ENCODE measurements at places on chromosomes 7 and 10.

GRCh38 chr10:132674311-132674710, 111.6 kb downstream of the NKX6-2 start:
- DNase-seq = no peak

DNA sequence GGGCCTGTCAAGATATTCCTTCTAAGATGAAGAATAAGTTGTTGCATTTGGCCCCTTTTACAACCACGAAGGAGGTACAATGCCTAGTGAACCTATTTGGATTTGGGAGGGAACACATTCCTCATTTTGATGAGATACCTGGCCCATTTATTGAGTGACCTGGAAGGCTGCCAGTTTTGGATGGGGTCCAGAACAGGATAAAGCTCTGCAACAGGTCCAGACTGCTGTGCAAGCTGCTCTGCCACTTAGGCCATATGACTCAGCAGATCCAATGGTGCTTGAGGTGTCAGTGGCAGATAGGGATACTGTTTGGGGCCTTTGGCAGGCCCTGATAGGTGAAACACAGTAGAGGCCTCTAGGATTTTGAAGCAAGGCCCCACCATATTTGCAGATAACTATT, 704.6 kb downstream of the CCSER2 start:
- DNase-seq = no peak

- DNase-seq = no peak
These were observed 197.1 kb downstream of the DOCK4 start for GRCh38 chr7:112009081-112009480.

GRCh38 chr7:85290269-85290668, 103.4 kb upstream of the SEMA3D start:
- DNase-seq = no peak

DNA sequence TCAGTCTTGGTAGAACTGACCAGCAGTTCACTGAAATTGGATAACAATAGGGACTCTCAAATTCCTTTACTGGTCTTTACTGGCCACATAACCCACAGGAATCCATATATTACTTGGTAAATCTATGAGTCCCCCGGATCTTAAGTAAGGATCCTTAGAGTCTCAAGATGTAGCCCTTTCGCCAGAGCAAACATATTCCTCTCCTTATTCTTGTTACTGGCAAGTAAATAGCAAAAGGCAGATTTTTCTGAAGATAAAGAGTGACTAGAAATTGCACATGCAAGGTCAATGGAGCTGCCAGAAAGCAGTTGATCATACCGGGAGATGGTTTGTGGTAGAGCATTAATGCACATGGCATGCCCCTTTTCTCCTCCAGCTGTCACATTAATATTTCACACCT, 283.0 kb downstream of the HDAC9 start:
- no peak for DNase-seq

- no peak for DNase-seq
These were observed 5.7 kb downstream of the RARRES2 start for GRCh38 chr7:150335774-150336112.

DNA sequence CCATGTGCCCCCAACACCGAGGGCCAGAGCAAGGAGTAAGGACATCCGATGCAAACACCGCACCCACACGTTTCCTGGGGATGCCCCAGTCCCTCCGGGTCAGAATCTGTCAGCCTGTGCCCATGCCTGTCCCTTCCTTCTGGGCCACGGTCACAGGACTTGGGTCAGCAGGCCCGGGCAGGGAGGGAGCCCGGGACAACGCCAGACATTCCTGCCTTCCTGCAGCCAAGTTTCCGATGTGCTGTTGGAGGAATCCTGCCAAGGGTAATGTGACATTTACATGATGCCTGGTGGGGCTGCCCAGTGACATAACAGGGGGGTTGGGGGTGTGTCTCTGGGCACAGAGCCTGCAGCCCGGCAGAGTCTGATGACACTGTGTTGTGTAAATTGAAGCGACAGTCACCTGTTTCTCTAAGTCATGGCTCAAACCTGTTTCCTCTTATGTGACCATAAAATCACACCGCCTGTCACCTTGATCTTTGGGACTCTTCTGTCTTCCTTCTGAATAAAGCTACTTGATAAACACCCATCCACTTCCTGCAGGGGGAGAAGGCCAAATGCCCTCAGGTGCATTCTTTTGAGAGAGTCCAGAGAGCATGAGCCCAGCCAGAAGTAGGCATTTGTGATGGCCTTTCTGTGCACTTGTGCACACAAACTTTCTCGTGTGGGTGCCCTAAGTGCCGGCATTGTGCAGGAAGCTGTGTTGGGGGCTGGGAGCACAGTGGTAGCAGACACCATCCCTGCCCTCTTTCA, 175.3 kb upstream of the RHEB start:
- no peak for DNase-seq

DNA sequence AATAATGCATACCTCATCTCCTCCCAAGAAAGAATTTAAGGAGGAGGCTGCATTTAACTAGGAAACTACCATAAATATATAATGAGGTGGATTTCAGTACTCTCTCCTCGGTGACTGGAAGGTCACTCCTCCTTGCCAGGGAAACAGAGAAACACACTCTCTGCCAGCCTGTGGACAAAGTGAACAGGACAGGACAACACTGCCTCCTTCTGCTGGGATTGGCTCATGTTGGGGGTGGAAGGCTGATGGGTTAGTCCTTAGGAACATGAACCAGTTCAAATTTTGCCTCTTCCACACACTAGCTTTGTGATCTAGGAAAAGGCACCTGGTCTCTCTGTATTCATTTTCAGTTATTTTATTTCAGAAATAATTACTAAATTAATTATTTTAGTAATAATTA, 50.6 kb upstream of the STEAP4 start:
- no peak for DNase-seq

GRCh38 chr10:103044942-103045489, 126.9 kb downstream of the CNNM2 start:
- DNase-seq = no peak

Data from neuronal stem cell (in vitro differentiated cells).